ENCODE measurements at places on chromosomes 6 and 20.

DNA sequence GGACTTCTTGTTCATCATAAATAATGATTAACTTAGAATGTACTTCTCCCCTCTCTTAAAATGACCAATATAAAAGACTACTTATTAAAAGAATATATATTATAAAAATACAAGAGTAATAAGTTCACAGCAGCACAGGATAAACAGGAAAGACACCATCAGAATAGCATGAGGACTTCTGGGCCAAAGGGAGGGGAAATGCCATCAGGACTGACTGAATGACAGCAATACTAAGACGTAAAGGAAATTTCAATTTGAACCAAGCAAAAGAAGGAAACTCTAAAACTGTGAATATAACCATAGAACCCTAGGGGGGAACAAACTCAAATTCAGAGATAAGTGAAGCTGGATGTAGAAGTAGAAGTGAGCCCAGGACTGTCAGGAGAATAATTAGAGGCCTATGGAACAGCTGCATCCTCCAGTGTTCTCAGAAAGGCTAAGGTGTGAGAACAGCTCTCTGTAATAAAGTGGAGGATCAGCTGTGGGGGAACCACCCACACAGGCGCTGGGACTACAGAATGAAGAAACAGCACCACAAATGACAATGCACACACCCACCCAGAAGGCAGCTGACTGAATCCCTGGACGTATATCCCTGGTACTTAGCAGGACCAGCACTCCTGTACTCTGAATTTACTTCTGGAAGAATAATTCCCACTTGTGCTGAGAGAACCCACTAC, 37.8 kb downstream of the ZHX3 start:
- DNase-seq: no peak

- peak; percentile 28 for DNase-seq
Measured at GRCh38 chr6:6003621-6004366, 2.9 kb downstream of the NRN1 start.

- DNase-seq: no peak
Measured at GRCh38 chr20:20946122-20946759, 159.9 kb downstream of the LINC00237 start.

- DNase-seq: peak; percentile 33
Measured at GRCh38 chr6:52839124-52840055, 1.2 kb downstream of the GSTA5 start.

- no peak for DNase-seq
Measured at GRCh38 chr6:56521454-56521853, 121.2 kb downstream of the DST start.

GRCh38 chr6:25868436-25869183, 5.4 kb downstream of the SLC17A3 start:
- no peak for DNase-seq

DNA sequence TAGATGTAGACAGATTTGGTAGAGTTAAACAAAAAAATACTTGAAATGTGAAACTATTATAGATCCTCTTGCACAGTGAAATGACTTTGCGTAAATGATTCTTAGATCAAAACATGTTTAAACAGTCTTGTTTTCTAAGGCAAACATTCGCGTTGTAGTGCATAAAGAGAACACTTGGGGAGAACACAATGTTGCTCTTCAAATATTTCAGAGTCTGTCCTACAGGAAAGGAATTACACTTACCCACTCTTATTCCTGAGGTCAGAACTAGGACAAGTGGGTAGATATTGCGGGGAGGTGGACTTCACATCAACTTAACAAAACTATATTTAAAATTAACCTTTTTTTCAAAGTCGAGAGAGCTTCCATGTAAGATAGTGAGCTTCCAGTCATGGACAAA, 183.5 kb upstream of the PCSK2 start:
- DNase-seq: no peak

GRCh38 chr6:170314983-170315382, 8.4 kb downstream of the FAM120B start:
- DNase-seq: no peak

- DNase-seq: no peak
Measured at GRCh38 chr6:112439432-112439831, 92.3 kb downstream of the RFPL4B start.

DNA sequence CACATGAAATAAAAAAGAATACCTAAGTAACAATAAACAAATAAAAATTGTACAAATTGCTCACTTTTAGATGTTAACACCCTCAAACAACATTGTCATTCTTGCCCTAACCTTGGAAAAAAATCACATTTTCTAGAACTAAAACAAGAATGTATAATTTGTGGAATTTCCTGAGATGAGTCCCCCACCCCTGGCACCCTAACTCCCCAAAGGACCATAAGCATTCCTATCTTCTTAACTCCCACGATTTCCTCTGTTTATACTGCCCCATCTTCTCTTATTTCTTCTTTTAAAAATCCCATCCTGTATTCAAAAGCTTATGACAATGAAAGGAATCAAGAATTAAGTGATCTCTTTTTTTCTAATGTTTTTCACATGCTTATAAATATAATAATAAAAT, 70.9 kb downstream of the IBTK start:
- DNase-seq: no peak

DNA sequence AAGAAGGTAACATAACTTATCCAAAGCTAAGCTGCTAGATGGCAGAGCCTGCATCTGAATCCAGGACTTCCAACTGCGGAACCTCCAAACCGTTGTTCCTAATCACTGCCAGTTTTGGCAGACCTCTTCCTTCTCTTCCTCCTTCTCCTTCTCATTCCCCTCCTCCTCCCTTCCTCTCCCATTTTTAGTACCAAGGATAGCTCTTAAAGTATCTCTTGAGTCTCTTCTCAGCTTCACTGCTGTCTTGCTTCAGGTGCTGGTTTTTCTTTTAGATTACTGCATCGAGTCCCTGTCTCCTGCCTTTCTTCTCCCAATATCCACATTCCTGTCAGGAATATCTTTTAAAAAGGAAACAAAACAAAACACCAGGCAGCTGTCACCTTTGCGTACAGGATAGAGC, 77.1 kb downstream of the CDYL start:
- DNase-seq: no peak

GRCh38 chr6:88472851-88473525, 306.8 kb upstream of the CNR1 start:
- DNase-seq: no peak

GRCh38 chr6:73943930-73944652, 248.1 kb downstream of the CD109 start:
- DNase-seq: no peak

GRCh38 chr20:40481337-40481736, 207.7 kb downstream of the MAFB start:
- DNase-seq: no peak
